ENCODE measurements at places on chromosomes 4 and X.

- DNase-seq = no peak
Measured at GRCh38 chrX:23066588-23067281, 67.0 kb downstream of the DDX53 start.

DNA sequence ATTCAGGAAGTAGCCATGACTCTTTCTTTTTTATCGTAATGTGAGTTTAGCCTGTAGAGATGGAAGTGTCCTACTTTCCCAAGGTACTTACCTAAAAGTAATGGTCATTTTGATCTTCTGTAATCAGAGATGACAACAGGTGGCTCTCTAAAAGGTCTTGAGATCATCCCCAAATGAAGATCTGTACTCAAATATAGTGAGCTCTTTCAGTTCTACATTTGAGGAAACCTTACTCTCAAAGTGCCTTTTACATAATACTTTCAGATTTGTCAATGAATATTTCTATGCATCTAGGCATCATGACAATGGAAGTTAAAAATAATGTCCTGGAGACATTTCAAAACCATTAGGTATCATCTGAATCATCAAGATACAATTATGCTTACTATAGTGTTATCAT, 17.2 kb upstream of the MND1 start:
- no peak for DNase-seq

GRCh38 chr4:23779839-23780238, 110.0 kb downstream of the PPARGC1A start:
- no peak for DNase-seq

- no peak for DNase-seq
Measured at GRCh38 chrX:1102786-1103185, 109.7 kb downstream of the CRLF2 start.

DNA sequence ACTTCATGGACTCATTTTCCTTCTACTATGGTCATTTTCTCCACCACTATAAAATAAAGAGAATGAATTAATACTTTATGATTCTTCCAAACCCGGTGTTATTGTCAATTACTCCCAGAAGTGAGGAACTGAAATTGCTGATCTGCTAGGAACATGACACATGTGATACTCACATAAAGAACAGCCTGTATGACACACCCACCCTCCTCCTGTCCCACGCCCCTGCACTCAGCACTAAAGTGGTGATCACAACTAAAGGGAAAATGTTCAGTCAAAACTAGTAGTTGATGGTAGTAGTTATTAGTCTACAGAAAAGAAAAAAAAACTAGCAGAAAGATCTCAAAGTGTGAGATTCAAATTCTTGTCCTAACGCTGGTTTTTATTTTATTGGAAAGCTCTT, 1508.3 kb downstream of the RAPGEF2 start:
- no peak for DNase-seq
